Fibroblast of mammary gland (primary cell): ENCODE measurements at places on chromosomes 4 and X.
A peak's percentile ranks its signal among the peaks of the same experiment; 100 is the strongest.

- DNase-seq, result no peak
Measured at GRCh38 chr4:17134565-17134964, 236.1 kb upstream of the LDB2 start.

GRCh38 chr4:140343303-140343702 is 30.1 kb upstream of the SCOC start:
- no peak for DNase-seq

GRCh38 chr4:129645461-129645860 is 549.5 kb downstream of the C4orf33 start:
- no peak for DNase-seq

GRCh38 chr4:139054791-139055505 is 39.4 kb downstream of the NOCT start:
- peak; percentile 18 for DNase-seq

DNA sequence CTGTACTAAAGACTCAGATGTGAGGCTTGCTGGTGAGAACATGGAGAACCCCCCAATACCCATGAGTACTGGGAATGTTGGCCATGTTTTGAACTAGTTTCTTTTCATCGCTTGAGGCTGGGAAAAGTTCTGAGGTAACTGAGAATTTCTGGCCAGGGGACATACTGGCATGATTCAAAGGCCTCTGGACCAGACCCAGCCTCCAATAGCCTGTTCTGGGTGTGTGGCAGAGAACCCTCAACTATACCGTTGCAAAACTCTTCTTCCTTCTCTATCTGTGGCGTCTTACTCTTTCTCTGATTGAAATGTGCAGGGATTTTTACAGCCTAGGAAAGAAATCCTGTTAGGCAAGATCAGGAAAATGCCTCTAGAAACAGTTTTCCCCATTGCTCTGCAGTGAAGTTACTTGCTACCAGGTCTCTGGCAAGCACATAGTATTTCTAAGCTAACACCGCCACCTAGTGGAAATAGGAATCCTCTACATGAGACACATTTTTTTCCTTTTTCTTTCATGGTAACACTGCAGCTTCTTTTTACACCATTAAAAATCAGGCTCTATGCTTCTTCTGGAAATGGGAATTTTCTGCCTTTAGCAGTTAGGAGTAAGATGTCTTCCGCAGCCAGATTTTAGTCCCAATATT is 170.7 kb upstream of the ZCCHC13 start:
- DNase-seq, result peak; percentile 75

- no peak for DNase-seq
Measured at GRCh38 chr4:24218566-24218965, 328.7 kb upstream of the PPARGC1A start.

- DNase-seq, result peak; percentile 96
Measured at GRCh38 chr4:113958766-113959538, 20.5 kb downstream of the ARSJ start.

DNA sequence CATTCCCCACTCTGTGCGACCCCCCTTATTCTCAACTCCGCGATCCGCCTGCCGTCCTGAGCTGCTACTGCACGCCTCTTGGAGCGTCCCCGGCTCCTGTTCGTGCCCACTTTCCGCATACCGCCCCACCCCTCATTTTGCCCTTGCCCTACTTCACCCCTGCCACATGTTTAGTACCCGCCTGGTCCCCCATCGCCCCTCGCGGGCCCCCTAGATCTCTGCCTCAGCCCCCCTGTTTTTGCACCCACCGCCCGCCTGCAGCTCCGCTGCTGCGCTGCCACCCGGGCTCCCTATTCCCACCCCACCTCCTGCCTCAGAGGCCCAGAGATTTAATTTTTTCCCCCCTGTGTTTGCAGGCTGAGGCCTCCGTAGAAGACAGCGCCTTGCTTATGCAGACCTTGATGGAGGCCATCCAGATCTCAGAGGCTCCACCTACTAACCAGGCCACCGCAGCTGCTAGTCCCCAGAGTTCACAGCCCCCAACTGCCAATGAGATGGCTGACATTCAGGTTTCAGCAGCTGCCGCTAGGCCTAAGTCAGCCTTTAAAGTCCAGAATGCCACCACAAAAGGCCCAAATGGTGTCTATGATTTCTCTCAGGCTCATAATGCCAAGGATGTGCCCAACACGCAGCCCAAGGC is 1.4 kb downstream of the MAGED1 start:
- peak; percentile 37 for DNase-seq
